ENCODE measurements at places on chromosomes 5 and 9.
A peak's percentile ranks its signal among the peaks of the same experiment; 100 is the strongest.

- DNase-seq = no peak
These were observed 22.7 kb downstream of the JADE2 start for GRCh38 chr5:134547999-134548658.

DNA sequence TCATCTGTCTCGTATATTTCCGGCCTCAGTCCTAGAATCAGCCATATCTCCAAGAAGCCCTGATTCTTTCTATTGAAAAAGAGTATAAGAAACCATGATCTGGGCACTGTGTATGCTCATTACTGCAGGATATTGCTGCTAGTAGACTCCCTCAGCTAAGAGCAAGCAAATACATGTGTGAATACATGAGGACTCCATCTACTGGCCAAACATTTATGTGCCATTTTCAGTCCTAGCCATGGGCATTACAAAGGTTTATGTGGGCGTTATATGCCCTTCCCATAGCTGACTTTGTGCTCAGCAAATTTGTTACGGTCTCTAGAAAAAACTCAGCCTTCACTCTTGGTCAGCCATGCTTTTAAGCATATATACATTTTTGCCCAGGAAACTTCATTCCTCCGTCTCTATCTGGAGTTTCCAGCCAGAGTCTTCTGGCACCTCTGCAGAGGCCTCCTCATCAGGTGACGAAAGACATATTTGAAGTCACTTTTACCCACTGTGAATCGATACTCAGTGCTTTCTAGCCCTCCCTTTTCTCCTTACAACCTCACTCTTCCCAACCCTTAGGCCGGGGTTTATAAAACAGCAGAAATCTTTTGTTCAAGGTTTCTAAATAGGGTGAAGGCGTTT lies 1495.6 kb upstream of the CDH6 start:
- DNase-seq = no peak

GRCh38 chr5:1563051-1563461 lies 39.3 kb upstream of the LPCAT1 start:
- no peak for DNase-seq

DNA sequence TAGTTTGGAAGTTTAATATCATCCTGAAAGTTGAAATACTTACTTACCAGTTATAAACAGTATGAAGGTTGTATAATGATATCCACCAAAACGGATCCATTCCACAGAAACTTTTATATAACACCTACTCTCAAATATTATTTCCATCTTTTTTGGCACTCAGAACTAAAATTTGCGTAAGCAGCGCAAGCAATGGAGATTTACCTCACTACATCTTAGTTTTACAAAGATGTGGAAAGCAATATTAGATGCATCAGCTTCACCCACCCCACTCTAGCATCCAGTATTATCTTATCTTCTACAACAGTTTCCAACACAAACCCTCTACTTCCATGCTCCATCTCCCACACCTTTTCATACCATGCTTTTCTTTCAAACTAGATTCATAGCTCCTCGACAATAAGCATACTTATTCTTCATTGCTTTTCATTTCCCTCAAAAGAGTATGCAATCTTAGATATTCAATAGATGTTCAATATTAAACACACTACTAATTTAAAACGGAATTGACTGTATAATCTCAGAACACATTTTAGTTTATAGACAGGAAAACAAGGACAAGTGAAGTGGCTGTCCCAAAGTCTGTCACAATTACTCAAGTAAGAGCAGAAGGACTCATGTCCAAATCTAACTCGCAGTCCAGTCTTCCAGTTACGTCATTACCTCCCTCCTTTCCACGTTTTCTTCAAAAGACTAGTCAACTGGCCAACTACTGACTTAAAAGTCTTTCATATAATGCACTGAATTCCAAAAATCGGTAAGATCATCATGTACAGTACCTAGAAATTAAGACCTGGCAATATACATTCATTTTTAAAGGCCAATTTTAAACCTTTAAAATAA lies 2.2 kb downstream of the PPP2CA start:
- DNase-seq = no peak

- no peak for DNase-seq
These were observed 417.1 kb downstream of the HCN1 start for GRCh38 chr5:45279109-45279508.

DNA sequence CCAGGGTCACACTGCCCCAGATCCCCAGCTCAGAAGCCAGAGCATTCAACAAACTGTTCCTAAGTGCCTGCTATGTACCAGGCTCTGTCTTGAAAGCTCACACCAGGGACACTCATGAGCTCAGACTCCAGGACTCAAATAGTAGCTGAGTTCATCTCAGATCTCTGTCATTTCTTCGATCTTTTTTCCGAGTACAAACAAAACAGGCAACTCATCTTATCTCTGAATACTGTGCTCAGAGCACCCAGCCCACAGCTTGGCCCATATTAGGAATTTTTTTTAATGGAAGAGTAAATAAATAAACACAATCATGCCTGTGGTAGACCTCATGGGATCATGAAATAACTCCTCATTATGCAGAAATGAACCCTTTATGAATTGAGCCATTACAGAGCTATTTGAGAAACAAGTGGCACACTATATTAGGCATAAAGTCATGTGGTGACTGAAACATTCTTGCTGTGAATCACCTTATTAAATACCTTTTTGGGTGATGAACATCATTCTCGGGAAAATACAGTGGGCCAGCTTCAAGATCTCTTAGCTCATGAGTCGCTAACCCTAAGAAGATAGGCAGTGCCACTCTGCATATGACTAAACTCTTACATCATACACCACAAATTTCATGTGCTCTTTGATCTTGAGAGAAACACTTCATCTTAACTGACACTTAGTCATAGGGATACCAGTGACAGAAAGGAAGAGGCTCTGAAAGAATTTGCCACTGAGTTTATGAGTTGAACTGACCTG lies 9.9 kb downstream of the SH3RF2 start:
- DNase-seq = no peak

GRCh38 chr9:31146485-31147166 lies 1237.8 kb upstream of the ACO1 start:
- no peak for DNase-seq

DNA sequence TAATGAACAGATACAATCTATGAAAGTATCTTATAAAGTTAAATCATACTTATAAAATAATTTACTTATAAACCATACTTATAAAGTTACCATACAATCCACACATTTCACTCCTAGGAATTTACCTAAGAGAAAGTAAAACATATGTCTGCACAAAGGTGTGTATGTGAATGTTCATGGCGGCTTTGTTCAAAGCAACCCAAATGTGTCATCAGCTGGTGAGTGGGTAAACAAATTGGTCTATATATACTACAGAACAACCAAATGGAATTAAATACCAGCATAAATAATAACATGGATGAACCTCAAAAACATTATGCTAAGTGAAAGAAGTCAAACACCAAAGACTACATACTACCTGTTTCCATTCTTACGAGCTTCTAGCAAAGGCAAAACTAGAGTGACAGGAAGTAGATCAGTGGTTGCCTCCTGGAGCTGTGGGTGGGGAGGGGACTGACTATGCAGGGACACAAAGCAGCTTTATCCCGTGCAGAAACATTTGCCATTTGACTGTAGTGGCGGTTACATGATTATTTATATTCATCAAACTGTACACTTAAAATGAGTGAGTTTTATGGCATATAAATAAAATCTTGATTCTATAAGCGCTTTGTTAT lies 10.6 kb downstream of the TRAF1 start:
- no peak for DNase-seq

DNA sequence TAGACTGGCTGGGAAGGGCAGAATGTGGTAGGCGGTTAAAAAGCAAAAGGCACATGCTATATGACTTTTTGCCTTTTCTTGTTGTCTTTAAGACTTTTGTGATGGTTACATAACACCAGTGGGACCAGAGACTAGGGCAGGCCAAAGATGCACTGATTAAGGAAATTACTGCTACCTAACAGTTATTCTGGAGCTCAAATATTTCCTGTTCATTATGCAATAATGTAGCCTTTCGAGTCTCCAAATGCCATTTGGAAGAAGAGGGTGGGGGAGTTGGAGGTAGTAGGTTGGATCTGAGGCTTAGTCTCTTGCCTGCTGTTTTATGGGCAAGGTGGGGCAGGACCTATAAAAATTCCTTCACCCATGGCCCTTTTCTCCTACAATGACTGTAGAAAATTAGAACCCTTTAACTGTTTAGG lies 51.7 kb downstream of the SH3GL2 start:
- no peak for DNase-seq

DNA sequence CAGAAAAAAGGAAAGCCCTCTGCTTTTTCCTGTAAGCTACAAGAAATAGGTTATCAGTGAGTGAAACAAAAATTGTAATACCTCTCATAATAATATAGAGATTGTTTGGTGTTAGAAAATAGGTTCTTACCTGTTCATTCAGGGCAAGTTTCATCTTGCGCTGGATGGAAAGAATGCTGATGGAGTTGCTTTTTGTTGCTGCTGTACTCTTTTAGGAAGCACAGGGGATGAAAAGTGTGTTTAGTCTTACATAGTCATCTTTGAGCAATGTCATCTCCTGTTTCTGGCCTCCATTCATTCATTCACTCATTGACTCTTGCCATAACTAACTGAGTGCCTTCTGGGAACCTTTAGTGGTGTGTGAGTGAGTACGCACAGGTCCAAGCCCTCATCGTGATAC lies 6.4 kb downstream of the ENTREP1 start:
- DNase-seq = no peak

DNA sequence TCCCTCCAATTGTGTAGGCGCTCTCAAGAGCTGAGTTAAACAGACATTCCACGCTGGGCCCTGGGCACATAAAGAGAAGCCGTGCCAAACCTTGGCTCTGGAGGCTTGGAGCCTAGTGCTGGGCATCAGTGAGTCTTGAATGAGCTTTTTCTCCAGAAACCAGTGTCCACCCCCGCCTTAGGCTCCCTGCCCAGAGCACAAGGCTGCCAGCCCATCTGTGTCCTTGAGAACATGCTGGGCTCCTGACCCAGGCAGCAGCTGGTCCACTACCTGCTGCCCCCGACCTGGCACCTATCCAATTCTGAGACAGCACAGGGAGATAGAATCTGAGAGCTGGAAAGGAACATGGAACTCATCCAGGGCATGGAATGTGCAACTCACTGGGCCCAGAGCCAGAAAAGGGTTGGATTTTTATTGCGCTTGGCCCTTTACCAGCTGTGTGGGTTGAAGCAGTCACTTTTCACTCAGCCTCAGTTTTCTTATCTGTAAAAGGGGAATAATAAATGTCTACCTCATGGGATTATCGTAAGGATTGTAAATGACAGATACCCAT lies 92.4 kb upstream of the CPLX2 start:
- peak; percentile 96 for DNase-seq

DNA sequence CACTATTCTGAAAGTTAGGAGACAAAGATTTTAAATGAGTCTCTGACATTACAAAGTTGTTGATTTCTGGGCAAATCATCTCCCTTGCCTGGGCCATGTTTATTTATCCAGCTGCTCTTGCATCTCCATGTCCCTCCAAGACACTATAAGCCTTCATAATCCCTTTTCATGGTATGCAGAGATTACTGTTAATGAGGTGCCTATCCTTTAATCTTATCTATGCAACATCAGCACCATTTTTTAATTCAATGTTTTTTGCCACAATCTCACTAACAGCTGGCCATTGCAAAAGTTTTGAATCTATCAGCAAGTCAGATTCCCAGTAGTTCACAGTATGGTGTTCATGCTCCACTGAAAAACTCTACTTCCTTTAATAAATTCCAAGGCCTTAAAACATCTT lies 108.5 kb upstream of the PTPRD start:
- no peak for DNase-seq

- no peak for DNase-seq
These were observed 138.3 kb downstream of the CDK5RAP2 start for GRCh38 chr9:120441426-120442307.

DNA sequence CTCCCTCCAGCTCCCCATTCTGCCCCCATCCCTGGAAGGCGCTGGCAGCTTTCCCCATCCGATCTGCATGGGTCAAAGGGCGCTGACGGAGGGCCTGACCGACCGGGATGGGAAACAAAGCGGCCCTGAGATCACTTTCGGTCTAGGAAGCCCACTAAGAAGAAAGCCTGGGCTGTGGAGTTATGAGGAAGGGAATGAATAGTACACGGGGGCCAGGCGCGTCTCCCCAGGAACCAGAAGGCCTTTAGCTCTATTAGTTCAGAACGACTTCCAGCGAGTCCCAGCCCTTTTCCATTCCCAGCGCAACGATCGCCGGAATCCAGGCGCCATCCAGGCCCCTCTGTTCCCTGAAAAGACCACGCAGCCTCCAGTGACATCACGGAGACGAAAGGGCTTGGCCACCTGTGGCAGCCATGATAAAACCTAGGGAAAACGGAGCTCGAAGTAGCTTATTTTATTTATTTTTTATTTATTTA lies 70.1 kb upstream of the CCDC180 start:
- no peak for DNase-seq

DNA sequence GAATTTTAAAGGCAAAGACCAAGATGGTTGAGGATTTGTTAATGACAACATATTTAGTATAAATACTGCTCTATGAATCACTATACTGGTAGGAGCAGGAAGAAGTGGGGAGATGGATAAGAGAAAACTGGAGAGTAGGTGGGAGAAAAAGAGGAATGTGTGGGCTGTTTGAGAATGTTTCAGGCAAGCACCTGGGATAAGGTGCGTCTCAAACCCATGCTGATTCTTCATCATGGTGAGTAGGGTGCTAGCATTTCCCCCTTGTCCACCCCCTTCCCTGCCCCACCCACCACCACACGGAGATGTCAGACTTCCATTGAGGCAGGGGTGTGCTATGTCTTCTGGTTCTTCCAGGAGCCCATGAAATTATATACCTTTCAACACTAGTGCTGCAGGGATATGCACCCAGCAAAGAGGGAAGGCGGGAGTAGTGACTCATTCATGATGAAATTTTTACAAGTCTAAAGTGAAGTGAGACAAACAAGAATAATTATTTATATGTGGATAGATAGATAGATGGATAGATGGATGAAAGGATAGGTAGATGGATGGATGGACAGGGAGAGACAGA lies 54.3 kb downstream of the MTX3 start:
- no peak for DNase-seq

GRCh38 chr9:116627433-116627832 lies 59.7 kb upstream of the TRIM32 start:
- DNase-seq = no peak

- DNase-seq = peak; percentile 74
These were observed 190.6 kb downstream of the MPDZ start for GRCh38 chr9:13088720-13089427.

DNA sequence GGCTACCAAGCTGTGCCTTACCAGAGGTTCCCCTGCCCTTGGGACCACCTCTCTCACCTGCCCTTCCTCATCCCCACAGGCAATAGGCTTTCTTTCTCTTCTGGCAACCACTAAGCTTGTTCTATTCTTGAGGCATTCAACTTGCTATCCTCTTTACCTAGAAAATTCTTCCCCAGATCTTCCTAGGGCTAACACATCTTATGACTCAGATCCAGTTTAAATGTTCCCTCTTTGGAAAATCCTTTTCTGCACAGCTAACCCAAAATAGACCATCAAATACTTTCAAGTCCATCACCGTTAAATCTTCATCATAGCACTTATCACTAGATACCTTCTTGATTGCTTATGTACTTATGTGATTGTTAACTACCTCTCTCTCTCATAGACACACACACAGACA lies 93.7 kb downstream of the ENC1 start:
- DNase-seq = no peak

- no peak for DNase-seq
These were observed 39.1 kb downstream of the FGD3 start for GRCh38 chr9:92986176-92987119.

Data from DMS 273 treated with DMSO at 0.1 percent for 48 hours (cell line).